Midbrain (tissue), 1 donor: ENCODE measurements at places on chromosomes 11 and 22.

GRCh38 chr11:118267486-118267885, 3.4 kb upstream of the MPZL2 start:
- no peak for DNase-seq

GRCh38 chr22:38881997-38882879, 10.2 kb upstream of the CBX6 start:
- no peak for DNase-seq

- no peak for DNase-seq
Observed at GRCh38 chr11:75534259-75535069, 8.7 kb upstream of the GDPD5 start.

GRCh38 chr22:46006379-46007002, 29.5 kb upstream of the WNT7B start:
- peak; percentile 90 for DNase-seq

GRCh38 chr11:34448223-34448994, 9.7 kb downstream of the CAT start:
- no peak for DNase-seq

GRCh38 chr11:2694495-2694894, 5.3 kb downstream of the KCNQ1OT1 start:
- no peak for DNase-seq
